ENCODE measurements at places on chromosomes 2 and 18. TPM values are rescaled to one million over a fixed set of nuclear protein-coding genes. Genes with fewer than 3 reads are reported as not detected.

- no peak for DNase-seq
Measured at GRCh38 chr18:62897153-62897552, 181.8 kb downstream of the PHLPP1 start.

- no peak for DNase-seq
Measured at GRCh38 chr2:61967262-61967661, 61.8 kb downstream of the COMMD1 start.

DNA sequence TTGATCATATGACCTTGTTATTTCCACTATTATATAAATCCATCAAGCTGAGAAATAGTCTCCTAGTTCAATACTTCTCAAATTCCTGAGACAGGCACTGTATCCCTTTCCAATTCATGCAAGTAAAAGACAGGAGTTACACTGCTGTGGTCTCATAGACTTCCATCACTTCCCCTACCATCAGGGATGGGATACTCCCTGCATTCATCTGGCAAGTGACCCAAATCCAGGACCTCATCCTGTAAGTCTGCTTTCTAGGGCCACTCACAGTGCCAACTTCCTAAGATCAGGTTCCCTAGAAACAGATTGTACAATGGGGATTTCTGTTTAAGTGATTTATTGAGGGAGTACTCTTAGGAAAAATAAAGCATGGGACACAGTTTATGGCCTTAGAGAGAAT lies 424.0 kb upstream of the CDH7 start:
- DNase-seq = no peak

GRCh38 chr2:101699755-101700461 lies 2.4 kb downstream of the MAP4K4 start:
- DNase-seq = no peak

Gene CPO
- not detected for total RNA-seq

GRCh38 chr2:207935121-207935990 lies 90.0 kb downstream of the PLEKHM3 start:
- DNase-seq = no peak

Gene PARD3B
- 13.5 TPM for total RNA-seq

GRCh38 chr2:233519787-233520611 lies 46.6 kb downstream of the USP40 start:
- DNase-seq = no peak

Gene TMEM131
- 40.0 TPM for total RNA-seq

DNA sequence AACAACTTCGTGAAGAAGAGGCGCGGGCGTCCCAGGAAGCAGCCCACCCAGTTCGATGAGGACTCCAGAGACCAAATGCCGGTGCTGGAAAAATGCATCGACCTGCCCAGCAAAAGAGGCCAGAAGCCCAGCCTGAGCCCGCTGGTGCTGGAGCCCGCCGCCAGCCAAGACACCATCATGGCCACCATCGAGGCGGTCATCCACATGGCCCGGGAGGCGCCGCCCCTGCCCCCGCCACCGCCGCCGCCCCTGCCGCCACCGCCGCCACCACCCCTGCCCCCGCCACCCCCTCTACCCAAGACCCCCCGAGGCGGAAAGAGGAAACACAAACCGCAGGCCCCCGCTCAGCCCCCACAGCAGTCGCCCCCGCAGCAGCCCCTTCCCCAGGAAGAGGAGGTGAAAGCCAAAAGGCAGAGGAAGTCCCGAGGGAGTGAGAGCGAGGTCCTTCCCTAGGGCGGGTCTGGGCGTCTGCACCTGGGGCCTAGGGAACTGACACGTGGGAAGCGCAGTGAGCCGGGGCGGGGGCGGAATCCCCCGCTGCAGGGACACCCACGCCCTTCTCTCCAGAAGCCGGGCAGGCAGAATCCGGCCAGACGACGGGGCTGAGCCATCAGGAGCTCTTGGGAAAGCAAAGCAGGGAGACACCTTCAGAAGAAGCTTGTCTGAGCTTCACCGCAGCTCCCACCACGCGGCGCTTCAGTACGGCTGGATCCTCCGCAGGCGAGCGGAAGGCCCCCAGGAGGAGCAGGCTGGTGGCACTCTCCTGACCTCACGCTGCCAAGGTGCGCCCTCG lies 382.8 kb downstream of the SETBP1 start:
- DNase-seq = no peak

Gene TBR1
- total RNA-seq = not detected

DNA sequence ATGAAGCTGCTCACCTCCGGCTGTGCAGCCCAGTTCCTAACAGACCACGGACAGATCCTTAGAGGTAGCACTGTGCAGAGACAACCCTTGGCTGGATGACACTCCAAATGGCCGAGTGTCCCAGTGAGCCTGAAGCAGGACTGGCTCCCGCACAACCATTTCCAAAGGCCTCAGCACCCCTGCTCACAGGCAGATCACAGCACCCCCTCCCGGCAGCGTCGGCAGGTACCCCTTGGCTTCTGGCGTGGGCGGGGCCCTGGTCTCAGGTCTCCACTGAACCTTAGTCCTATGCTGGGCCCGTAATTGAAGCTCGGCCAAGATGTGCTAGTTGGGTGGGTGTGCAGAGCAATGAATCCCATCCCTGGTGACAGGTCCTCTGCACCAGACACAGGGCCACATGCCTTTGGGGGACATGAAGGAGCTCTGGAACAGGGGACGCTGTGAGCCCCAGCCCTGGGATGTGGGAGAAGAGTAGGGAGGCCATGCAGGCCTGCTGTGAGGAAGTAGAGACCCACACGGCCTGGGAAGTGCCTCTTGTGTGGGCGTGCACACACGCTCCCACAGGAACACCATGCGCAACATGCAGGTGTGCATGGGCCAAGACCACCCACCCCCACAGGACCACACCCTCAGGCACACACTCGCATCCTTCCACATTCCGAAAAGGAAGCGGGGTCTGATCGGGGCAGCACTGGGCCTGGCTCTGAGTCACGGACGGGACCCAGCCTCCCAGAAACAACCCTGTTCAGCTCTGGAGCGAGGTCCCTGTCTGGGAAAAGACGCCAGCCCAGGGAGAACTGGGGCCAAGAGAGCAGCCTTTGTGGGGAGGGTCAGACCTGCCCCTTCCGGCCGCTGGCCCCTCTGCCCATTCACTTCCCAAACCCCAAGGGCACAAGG lies 2.8 kb downstream of the DUSP2 start:
- no peak for DNase-seq

Gene STAM2
- total RNA-seq = 13.2 TPM

- DNase-seq = no peak
Measured at GRCh38 chr2:37389989-37390765, 45.7 kb downstream of the QPCT start.

DNA sequence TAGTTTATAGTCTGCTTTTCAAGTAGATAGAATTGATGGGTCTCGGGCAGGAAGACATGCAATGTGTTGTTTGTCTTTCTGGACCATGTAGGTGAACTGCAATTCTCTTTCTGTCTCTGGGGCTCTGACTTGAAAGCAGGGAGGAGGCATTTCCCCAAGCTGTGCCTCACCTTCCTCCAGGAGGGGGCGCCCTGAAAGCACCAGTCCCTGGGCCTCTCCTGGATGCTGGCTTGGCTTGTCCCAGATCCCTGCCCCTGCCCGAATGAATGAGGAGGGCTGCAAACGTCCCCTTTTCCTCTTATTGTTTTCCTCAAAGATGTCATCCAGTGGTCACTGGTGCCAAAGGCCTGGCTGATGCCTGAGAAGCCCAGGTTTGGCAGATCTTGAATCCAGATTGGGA lies 270.6 kb downstream of the CELF4 start:
- DNase-seq = no peak

Gene DQX1
- 8.0 TPM for total RNA-seq

DNA sequence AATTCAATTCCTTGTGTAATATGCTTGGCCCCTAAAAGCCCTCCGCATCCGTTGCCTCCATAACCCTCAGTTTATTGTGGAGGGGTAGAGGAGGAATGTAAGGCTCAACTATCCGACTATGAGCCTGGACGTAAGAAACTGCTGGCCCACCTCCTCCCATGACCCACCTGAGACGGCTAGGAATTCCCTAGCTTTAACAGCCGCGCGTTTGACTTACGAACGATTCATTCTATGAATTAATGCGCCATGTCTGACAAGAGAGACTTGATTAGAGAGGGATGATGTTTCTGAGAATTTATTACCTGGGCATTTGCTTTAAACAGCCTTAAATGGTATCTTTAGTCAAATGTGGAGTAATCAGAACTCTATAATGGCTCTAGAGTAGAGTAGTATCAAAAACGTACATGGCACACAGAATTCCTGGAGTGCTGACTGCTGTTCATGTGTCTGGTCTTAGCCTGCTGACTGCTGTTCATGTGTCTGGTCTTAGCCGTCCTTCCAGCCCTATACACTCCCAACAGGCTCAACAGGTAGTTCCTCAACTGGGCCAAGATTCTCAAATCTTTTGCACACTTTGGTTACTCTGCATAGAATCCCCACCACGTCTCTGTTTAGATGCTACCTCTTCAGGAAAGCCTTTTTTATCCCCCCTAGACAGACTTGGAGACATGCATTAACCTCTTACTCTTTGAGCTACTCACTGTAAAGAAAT lies 899 bp upstream of the GFPT1 start:
- no peak for DNase-seq

- no peak for DNase-seq
Measured at GRCh38 chr2:14543284-14543683, 89.2 kb upstream of the LRATD1 start.

DNA sequence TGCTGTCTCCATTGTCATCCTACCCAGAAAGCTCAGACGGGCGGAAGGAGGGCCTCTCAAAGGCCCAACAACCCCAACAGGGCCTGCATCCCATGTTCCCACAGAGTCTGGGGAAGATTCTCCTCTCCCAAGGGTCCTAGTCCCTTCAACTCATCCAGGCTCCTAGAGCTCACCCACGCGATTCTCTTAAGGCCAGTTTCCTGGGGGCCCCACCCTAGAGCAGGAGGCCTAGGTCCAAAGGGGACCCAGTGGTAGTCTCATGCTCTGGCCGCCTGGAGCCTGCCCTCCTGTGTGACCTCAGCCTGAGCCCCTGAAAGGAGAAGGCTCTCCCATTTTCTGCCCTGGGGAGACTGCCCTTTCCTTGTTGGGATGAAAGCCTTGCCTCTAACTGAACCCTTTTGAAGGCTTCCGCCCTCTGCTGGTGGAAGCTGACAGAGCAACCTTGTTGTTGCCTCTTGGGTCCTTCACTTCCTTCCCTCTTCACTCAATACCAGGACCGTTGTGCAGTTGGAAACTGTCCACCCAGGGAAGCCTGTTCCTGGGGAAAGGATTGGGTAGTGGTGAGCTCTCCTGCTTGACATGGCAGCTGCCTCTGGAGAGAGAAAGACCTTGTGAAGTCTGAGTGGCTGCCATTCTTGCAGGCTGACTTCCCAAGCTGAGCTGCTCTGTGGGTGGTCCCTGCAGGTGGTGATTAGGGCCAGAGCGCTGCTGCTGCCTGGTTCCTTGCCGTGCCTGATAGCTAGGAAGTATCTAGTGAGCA lies 86.0 kb upstream of the ALPP start:
- DNase-seq = peak; percentile 37

DNA sequence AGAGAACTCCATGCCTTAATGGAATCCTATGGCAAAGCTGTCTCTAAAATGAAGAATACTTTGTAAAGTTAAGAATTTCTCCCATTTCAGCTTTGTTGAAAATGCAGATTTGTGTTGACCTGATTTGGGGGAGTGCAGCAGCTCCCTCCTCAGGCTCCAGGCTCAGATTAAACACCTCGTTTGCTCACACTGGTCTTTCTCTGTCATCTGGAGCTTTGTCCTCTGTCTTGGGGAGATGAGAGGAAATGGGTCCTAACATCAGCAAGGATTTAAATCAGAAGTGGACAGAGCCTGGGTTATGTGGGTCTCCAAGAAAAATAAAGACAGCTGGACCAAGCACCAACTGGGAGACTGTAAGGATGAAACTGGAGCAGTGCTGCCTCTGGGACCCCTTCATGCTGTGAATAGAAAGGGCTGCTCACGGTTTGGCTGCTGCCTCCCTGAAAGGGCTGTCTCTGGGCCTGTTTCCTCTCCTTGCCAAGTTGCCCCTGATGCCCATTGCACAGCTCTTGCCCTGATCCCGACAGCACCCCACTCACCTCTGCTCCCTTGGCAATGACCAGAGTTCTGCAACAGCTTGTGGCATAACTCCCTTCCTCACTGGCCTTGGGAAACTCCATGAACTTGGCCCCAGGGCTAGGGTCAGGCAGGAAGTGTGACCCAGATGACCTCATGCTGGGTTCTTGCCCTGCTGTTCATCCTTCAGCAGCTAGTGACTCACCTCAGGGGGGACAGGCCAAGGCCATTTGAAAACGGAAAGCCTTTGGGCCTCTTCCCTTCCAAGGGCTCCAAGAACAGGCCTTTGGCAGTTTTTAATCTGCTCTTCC lies 197.2 kb downstream of the CYP26B1 start:
- peak; percentile 91 for DNase-seq

Measured in lower leg skin (tissue), 4 donors.